H9 (cell line): ENCODE measurements at places on chromosomes 5 and 9. TPM values are rescaled to one million over a fixed set of nuclear protein-coding genes. Genes with fewer than 3 reads are reported as not detected.
A peak's percentile ranks its signal among the peaks of the same experiment; 100 is the strongest.

GRCh38 chr9:137053944-137054931 is at the start of gene ENTPD2:
Gene ENTPD2 (minus strand): TSS chr9:137054061. CDS start chr9:137053997, 64 bp downstream.
- peak; percentile 71 for DNase-seq

- no peak for DNase-seq
These were observed 72.0 kb downstream of the ZFAND5 start for GRCh38 chr9:72292874-72293607.

SOX30 gene
- total RNA-seq: 0.13 TPM in 1 of 2 replicates, not detected in the other

- DNase-seq: no peak
These were observed 14.4 kb downstream of the PTTG1 start for GRCh38 chr5:160436017-160436416.

DNA sequence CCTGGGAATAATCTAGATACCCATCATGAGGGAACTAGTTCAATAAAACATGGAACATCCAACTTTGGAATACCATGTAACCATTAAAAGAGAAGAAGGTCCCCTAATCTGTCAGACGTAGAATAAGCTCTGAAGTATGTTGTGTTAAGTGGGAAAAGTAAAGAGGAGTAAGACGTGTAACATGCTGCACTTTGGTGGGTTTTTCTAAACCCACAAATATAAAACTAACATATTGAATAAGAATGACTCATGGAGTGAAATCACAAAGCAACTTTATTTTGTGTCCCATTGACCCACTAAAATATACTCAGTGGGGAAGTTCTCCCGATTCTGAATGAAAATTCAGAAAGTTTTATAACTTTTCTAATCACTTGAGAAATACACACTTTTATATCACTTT is 67.9 kb upstream of the PIK3R1 start:
- DNase-seq: no peak

DNA sequence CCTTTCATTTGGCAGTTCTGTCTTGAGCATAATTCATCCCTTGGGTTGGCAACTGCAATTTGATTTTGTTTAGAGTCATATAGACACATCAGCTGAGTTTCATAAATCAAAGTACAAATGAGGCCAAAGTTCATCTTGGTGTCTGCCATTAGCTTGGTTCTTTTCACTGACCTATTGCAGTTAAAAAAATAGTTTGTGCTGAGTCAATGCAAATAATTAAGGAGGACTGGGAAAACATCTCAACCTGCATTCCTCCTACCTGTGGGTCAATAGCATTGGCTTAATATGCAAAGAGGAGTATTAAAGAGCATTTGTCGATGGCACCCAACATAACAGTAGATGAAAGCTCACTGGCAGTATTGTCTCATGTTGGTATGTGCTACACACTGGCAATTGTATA is 1.6 kb downstream of the PKD2L2 start:
- no peak for DNase-seq

DNA sequence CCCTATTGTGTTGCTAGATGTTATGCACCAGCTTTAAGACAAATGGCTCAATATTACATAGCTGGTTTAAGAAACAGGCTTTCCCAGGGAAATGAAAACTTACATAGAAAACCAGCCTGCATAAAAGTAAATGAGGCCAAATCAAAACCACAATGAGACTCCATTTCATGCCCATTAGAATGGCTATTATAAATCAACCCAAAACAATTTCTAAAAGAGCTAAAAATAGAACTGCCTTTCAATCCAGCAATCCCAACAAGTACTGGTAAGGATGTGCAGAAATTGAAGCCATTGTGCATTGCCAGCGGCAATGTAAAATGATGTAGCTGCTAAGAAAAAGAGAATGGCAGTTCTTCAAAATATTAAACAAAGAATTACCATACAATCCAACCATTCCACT is 1170.0 kb upstream of the CDH9 start:
- DNase-seq: no peak

MARVELD2 gene
- total RNA-seq: 29.5 and 30.3 TPM in 2 replicates

GRCh38 chr5:67196537-67197059 is at the start of gene CD180:
Gene CD180 (minus strand): TSS chr5:67196799. CDS start chr5:67196641, 158 bp downstream.
- no peak for DNase-seq

TENT4A gene
- total RNA-seq: 25.6 and 25.7 TPM in 2 replicates

- no peak for DNase-seq
These were observed 102.7 kb downstream of the EFNA5 start for GRCh38 chr5:107567901-107568671.

DNA sequence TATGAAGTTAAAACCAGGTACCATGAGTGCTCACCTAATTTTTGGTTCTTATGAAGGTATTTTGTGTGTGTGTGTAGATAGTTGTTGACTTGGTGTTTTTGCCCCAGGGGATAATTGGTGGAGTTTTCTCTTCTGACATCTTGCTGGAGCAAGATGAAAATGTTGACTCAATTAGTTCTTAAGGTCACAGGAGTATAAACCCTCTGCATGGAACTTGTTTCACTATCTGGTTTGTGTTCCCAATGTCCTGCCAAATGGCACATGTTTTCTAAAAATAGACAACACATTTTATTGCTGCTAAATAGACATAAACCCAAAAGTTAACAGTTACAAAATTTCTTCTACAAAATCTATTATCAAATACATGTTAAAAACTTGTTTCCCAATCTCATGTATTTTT is 180.9 kb downstream of the FAM170A start:
- DNase-seq: no peak

GRCh38 chr5:123182072-123182471 is 93.0 kb downstream of the PRDM6 start:
- DNase-seq: no peak

- no peak for DNase-seq
These were observed 44.9 kb downstream of the GALNT12 start for GRCh38 chr9:98852460-98852734.

DNA sequence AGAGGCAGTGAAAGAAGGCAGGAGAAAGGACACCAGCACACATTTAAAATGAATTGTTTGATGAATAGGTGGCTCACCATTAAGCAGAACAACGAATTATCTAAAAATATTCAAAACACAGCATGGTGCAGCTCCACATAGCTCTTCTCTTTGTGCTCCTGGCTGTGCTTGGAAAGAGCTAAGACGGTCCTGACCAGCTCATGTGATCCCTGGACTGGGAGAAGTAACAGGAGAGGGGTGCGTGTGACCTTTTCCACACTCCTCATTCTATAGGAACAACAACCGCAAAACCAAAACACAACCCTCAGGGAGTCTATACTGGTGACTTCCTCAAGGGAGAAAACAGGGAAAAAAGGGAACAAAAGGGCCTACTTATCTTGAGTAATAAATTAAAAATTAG is 140.5 kb downstream of the DIRAS2 start:
- no peak for DNase-seq

DNA sequence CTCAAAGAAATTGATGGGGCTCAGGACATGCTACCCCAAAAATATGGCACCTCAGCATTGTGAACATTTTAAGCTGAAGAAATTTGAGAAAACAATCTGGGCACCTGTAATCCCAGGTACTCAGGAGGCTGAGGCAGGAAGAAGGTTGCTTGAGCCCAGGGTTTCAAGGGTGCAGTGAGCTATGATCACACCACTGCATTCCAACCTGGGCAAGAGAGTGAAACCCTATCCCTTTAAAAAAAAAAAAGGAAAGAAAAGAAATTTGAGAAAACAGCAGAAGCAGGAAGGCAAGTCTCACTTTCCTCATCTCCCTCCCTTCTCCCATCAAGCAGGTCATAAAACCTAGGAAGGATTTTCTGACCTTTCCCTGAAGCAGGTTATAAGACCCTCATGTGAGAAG is 23.6 kb downstream of the TPD52L3 start:
- peak; percentile 35 for DNase-seq

- no peak for DNase-seq
These were observed 25.6 kb upstream of the GSN start for GRCh38 chr9:121242219-121242958.

- no peak for DNase-seq
These were observed 46.1 kb upstream of the TMED7 start for GRCh38 chr5:115671939-115672338.

GRCh38 chr5:73640861-73641320 is 14.9 kb downstream of the ARHGEF28 start:
- DNase-seq: no peak

PLCXD3 gene
- total RNA-seq: not detected in 2 replicates

DNA sequence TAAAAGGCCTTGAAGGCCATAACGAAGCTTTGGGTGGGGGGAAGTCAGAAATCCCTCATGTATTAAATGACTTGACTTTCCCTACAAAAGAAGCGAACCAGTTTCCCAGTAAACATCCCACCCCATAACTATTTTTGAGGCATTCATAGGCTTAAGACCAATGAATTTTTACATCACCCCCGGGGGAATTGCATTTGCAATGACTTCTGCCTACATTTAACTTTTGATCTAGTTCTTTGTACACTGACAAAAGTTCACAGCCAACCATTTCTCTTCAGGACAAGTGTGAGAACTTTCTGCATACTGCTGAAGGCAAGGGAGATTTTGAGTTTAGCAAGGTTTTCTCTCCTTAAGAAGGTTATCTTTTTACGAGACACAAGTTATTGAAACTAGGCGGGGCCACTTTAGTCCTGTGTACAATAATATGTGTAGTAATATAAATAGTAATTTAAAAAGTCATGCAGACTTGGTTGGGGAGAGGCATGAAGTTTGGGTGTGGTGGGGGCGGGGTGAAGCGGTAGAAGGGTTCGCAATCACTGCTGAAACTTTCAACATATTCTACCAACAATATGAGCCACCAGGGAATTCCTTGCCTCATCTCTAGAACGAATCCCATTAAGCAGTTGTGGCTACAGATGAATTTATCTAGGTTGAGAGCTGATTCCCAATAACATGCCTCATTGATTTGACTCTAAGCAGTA is 2.5 kb downstream of the TJP2 start:
- no peak for DNase-seq

- no peak for DNase-seq
These were observed 78.0 kb downstream of the PAM start for GRCh38 chr5:102833146-102833545.

CSF1R gene
- 0.13 TPM in 1 of 2 replicates, not detected in the other for total RNA-seq

DNA sequence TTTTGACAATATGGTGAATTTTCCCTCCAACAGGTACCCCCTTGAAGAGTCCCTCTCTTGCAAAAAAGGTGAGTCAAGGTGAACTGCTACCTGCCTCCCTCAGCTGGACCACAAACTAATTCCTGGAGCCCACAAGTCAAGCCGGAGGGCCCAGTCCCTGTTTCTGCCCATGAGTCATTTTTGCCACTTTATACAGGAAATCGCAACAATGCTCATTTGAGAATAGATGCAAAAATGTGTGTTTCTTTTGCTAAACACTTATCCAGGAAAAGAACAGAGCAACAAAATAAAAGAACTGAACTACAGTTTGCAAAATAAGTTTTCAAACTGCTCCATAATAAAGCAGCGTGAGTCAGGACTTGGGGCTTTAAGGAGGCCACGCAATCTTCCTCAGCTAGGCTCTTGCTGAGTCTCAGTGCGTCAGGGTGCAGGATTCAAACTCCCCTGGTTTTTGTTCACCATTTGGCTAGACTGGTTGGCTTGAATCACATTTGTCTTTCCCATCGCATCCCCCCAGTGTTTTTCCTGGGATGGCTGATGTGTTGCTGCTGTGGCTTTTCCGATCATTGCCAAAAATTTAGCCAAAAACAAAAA is 102.7 kb downstream of the GOLPH3 start:
- DNase-seq: no peak

HRCT1 gene
- not detected in 2 replicates for total RNA-seq

GRCh38 chr5:1011741-1012312 is 3.2 kb downstream of the NKD2 start:
- DNase-seq: no peak

GRCh38 chr9:98709968-98710965 is 1.5 kb upstream of the GABBR2 start:
- DNase-seq: peak; percentile 51

LAMC3 gene
- total RNA-seq: 21.7 and 21.9 TPM in 2 replicates

GRCh38 chr9:5635390-5635789 is 6.5 kb downstream of the RIC1 start:
- DNase-seq: no peak

HSPB3 gene
- not detected in 2 replicates for total RNA-seq

DNA sequence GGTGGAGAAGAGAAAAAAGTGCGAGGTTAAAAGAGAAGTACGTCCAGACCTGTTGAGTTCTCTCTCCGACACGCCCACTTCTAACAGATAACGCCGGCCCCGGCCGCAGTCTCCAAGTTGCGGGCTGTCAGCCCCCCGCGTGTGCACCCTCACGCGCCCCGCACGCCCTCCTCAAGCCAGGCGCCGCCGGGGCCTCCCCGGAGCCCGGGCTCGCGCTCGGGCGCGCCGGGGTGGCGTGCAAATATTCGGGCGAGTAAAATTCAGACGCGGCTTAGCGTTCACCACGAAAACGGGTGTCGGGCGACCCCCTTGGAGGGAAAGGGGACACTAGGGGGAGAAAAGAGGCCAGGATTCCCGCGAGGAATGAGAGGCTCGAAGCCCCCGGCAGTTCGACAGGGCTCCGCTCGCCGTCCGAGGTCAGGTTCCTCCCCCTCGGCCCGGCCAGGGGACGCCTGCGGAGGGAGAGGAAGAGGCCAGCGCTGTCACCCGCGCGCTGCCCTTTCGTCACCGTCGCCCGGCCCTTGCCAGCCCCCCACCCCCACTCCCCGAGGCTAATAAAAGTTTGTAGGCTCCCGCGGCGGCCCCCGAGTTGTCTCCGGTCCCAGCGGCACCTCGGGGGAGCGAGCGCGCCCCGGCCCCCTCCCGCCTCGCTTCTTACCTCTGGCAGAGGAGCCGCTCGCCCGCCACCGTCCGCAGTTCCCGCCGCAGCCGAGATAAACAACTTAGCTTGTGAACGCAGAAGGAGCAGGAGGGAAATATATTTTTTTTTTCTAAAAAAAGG is 743 bp downstream of the NR3C1 start:
- DNase-seq: peak; percentile 49

DNA sequence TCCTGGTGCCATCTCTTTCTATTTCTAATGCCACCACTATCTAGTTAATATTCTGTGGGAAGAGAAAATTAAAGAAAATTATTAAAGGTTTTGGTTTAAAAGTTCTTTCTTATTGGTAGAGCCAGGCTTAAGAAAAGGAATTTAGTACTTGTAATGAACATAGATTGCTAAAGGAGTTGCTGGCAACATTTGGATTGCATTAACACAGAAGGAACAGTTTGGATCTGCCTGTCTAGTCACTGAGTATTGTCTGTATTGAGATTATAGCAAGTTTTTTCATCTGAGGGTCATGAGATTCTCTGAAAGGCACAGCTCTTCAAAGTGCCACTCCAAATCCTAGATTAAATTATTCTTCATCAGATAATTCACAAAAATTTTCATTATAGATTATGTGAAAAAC is 32.0 kb downstream of the FSD1L start:
- no peak for DNase-seq

GRCh38 chr9:27505744-27506161 is 18.3 kb upstream of the IFNK start:
- no peak for DNase-seq

OR1K1 gene
- not detected in 2 replicates for total RNA-seq
